ENCODE measurements at places on chromosomes 5 and 9. TPM values are rescaled to one million over a fixed set of nuclear protein-coding genes. Genes with fewer than 3 reads are reported as not detected.

- DNase-seq = no peak
- H3K4me1 ChIP-seq = peaks cover 7% of the 10 kb centered on the region
- H3K36me3 ChIP-seq = peaks cover 22% of the 10 kb centered on the region
- no peak overlapping the region for H3K4me3 ChIP-seq
- H3K27ac ChIP-seq = no peak overlapping the region
These were observed 17.8 kb downstream of the SERINC5 start for GRCh38 chr5:80238097-80238496.

DNA sequence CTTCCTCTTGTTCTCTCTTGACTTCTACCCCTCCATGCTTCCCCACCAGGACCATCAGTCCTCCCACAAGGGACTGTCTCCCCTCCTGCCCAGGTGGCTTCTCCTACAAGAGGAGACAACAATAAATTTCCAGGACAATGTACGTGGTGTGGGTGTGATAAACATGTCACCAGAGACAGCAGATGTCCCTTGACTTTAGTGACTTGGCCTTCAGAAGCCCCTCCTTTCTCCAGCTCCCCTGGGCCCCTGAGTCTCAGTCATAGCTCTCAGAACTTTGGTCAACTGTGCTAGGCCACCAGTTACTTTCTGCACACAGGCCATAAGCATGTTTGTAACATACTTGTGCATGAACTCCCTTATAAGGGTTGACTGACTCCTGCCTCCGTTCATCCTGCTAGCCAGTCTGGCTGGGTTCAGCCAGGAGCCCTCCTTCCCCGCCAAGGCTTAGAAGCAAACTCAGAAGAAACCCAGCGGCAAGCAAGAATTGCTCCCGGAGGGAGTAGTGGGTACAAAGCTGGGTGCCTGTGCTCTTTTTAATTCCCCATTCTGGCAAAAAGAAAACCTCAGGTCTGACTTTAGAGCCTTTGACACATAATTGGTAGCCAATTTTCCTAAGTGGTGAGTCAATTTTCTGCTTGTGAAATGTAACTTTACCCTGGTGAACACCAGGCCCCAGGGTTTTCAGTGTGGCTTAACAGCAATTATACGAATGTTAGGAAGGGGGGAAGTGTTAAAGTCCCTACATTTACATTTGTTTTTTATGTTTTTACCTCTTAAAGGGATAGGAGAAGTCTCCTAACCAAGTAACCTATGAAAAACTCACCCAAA lies 49.2 kb downstream of the EBF1 start:
- H3K4me1 ChIP-seq = peaks cover 10% of the 10 kb centered on the region
- H3K27ac ChIP-seq = peak overlapping the region; percentile 49
- no peak for DNase-seq
- no peaks in the 10 kb centered on the region for H3K36me3 ChIP-seq
- peak overlapping the region; percentile 34 for H3K4me3 ChIP-seq

GRCh38 chr5:120134944-120135343 lies 329.2 kb upstream of the PRR16 start:
- no peaks in the 10 kb centered on the region for H3K36me3 ChIP-seq
- no peak for DNase-seq
- no peaks in the 10 kb centered on the region for H3K27me3 ChIP-seq
- no peak overlapping the region for H3K27ac ChIP-seq

DNA sequence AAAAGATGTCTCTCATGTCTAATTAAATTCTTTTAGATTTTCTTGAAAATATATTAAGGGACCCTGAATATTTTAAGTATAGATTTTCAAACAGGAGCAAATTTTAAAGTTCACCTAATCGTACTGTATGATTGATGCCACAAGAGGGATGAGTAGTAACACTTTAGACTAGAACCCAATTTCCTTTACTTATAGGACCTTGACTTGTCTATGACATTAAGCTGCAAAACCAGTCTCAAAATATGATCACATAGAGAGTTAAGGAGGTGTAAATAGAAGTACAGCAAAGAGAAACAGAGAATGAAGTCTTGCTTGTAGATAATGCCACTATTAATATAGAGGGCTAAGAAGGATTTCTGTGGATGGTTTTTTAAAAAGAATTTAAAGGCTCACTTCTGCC lies 312.9 kb upstream of the PRR16 start:
- H3K36me3 ChIP-seq = no peaks in the 10 kb centered on the region
- H3K4me1 ChIP-seq = no peaks in the 10 kb centered on the region
- no peaks in the 10 kb centered on the region for H3K27me3 ChIP-seq
- DNase-seq = no peak
- H3K27ac ChIP-seq = no peak overlapping the region

DNA sequence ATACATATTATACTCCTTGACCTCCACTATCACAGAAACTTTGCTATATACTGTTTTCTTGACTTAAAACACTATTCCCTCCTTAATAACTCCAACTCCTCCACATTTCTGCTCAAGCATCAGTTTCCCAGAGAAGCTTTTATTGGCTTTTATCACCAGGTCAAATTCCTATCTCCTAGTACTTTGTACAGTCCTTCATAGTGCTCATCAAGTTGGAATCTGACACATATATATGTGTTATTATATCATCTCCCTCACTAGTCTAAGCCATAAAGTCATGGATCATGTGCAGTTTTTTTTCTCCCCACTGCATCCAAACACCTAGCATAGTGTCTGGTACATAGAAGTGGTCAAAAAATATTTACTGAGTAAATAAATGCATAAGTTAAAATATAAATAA lies 59.1 kb downstream of the BHMT start:
- no peaks in the 10 kb centered on the region for H3K27me3 ChIP-seq
- no peaks in the 10 kb centered on the region for H3K4me1 ChIP-seq
- no peak for DNase-seq
- H3K27ac ChIP-seq = no peak overlapping the region
- no peak overlapping the region for H3K4me3 ChIP-seq

DNA sequence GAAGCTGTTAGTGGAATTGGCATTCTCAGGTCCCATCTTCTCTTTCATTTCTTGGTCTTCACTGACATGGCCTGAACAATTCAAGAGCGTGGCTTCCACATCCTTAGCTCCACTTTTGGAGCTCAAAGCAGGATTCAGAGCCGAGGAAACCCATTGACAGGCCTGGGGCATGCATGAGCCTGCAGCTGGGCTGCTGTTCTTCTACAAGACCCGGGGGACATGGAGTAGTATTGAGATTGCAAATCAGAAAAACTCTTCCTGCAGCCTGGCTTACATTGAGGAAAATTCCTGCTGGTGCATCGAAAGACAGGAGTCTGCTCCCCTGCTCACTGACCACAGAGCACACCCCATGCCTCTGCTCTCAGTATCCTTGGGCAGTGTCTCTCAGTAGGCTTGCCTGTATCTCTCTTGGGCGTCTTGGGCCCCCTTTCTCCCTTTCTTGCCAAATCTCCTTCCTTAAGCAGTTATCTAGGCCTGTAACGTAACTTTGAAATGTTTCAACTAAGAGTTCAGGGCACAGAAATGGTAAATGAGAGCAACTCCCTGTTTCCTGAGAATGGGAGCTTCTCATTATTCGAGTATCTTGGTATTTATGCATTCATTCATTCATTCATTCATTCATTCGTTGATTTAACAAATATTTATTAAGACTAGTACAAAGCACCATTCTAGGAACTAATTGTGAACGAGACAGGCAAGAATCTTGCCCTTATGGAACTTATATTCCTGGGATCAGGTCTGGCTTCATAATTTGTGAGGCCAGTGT lies 603.6 kb upstream of the CLINT1 start:
- no peak overlapping the region for H3K27ac ChIP-seq
- no peak overlapping the region for H3K4me3 ChIP-seq

- H3K4me3 ChIP-seq = no peak overlapping the region
- H3K27ac ChIP-seq = peak overlapping the region; percentile 62
- no peaks in the 10 kb centered on the region for H3K27me3 ChIP-seq
- H3K4me1 ChIP-seq = peaks cover 20% of the 10 kb centered on the region
- peaks cover 48% of the 10 kb centered on the region for H3K36me3 ChIP-seq
- DNase-seq = no peak
These were observed 19.2 kb downstream of the NIPAL4 start for GRCh38 chr5:157479166-157479565.

DNA sequence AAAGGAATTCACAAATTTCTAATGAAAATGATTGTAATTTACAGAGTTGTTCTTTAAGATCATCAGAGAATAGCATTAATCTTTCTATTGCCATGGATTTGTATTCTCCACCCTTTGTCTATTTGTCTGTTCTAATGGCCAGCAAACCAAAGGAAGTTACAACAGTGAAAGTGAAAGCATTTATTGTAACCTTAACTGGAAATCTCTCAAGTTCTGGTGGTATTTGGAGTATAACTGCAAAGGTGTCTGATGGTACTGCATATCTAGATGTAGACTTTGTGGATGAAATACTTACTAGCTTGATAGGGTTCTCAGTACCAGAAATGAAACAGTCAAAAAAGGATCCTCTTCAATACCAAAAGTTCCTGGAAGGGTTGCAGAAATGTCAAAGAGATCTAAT lies 21.7 kb downstream of the RMI1 start:
- DNase-seq = no peak
- H3K27ac ChIP-seq = no peak overlapping the region
- no peaks in the 10 kb centered on the region for H3K27me3 ChIP-seq
- no peaks in the 10 kb centered on the region for H3K36me3 ChIP-seq

The CDC20B gene
- not detected for total RNA-seq

The TBC1D2 gene
- 46.8 TPM for total RNA-seq

The FRRS1L gene
- total RNA-seq = 1.5 TPM

The NR4A3 gene
- total RNA-seq = 0.35 TPM
